Effector CD8-positive, alpha-beta T cell (primary cell): ENCODE measurements at places on chromosomes 3 and 15.

- no peak for DNase-seq
Measured at GRCh38 chr3:61564395-61565059, 3.2 kb downstream of the PTPRG start.

- DNase-seq, result no peak
Measured at GRCh38 chr3:4976109-4976508, 3.1 kb upstream of the BHLHE40 start.

- no peak for DNase-seq
Measured at GRCh38 chr15:68410466-68411342, 21.3 kb downstream of the ITGA11 start.

DNA sequence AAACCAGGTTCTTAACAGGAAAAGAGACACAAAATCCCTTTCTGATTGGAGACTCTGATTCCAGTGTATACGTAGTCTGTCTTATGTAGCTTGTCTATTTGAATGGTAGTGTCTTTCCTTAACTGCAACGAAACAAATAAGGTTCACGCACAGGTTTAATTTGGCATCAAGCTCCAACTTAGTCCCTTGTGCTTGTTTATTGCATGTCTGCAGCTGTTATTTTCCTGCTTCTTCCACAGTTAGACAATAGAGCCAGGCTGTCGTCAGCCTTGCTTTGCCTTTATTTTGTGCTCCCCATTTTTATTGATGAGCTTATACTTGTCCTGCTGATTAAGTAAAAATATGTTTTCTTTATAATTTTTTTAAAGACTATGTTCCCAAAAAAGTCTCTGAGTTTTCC, 152.7 kb upstream of the CDIN1 start:
- no peak for DNase-seq

DNA sequence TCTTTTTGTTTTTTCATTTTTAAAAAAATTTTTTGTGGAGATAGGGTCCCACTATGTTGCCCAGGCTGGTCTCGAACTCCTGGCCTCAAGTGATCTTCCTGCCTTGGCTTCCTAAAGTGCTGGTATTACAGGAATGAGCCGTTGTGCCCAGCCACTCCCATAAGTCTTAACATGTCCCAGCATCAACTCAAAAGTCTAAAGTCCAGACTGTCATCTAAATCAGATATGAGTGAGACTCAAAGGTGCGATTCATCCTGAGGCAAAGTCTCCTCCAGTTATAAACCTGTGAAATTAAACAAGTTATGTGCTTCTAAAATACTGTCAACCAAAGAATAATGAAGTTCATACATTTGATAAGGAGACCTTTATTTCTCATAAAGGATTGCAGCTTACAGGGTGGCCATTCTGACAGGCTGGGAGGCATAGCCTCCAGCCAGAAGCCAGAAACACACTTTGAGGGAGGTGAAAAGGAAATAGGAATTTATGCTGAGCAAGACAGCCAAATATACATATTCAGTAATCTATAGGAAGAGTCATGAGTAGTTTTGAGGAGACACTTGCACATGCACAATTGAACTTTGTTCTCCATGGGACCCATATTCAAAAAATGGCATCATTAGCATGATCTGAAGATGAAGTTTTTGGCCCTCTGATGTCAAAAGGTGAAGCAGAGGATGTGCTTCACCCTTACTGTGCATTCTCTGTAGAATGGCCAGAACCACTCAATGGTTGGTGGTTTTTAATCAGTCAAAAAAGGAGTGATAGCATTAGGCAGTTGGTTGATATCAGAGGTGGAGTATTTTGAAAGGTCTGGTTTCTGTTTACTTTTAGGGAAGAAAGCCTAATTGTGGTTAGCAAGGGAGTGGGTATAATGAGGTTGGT, 11.0 kb upstream of the ZNF662 start:
- DNase-seq, result no peak

- no peak for DNase-seq
Measured at GRCh38 chr3:123396171-123397049, 52.5 kb downstream of the ADCY5 start.

DNA sequence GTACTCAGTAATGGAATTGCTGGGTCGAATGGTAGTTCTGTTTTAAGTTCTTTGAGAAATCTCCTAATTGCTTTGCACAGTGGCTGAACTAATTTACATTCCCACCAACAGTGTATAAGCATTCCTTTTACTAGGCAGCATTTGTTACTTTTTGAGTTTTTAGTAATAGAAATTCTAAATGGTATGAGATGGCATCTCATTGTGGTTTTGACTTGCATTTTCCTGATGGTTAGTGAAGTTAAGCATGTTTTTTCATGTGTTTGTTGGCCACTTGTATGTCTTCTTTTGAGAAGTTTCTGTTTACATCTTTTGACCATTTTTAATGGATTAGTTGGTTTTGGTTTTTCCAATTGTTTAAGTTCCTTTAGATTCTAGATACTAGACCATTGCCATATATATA, 28.4 kb downstream of the TP63 start:
- DNase-seq, result no peak

- no peak for DNase-seq
Measured at GRCh38 chr3:138974462-138974861, 27.4 kb downstream of the FOXL2NB start.

GRCh38 chr15:75840659-75841058, 2.6 kb upstream of the UBE2Q2 start:
- no peak for DNase-seq

DNA sequence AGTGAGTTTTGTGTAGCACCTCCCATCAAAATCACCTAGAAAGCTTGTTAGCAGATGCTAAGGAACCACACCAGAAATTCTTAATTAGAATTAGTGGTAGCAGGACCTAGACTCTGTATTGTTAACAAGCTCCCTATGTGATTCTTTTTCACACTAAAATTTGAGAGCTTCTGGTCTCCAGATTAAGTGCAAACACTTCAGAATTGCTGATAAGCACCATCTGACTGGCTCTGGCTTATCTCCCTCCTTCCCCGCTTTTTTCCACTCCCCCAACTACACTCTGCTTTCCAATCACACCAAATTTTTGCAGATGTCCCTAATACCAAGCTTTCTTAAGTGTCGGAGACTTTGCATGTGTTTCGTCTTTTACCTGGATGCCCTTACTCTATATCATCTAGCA, 410.1 kb upstream of the DPH6 start:
- DNase-seq, result no peak

DNA sequence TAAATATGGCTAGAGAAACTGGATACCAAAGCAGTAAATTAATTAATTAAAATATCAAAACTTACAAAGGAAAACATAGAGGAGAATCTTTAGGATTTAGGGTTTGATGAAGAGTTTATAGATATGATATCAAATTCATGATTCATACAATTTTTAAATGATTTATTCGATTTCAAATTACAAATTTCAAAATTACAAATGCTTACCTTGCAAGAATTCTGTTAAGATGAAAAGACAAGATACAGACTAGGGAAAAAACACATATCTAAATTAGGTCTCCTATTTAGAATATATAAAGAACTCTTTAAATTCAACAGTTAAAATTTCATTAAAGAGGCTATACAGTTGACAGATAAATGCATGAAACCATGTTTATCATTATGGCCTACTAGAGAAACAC, 930.7 kb downstream of the ZPLD1 start:
- DNase-seq, result no peak

- no peak for DNase-seq
Measured at GRCh38 chr3:142645236-142645793, 49.1 kb downstream of the PLS1 start.

- no peak for DNase-seq
Measured at GRCh38 chr3:110881069-110881468, 190.5 kb upstream of the NECTIN3 start.

- no peak for DNase-seq
Measured at GRCh38 chr3:120498556-120499346, 48.0 kb upstream of the FSTL1 start.

GRCh38 chr15:58856086-58856485, 77.4 kb downstream of the SLTM start:
- no peak for DNase-seq

DNA sequence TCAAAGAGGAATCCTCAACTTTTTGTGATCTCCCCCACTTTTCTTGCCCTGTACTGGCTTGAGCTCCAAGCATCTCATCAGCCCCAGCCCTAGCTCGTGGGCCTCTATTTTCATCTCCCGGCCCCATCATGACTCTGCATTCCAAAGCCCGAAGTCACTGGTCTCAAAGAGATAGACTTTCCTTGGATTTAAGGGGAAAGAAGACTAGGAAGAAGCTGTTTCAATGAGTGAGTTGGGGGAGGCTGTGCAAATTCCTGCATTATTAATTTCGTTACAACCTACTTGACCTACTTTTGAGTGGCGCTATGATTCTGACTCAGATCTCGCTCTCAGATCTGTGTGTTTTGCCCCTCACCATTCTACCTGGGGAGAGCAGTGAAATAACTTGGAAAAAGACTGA, 266.6 kb upstream of the TBL1XR1 start:
- DNase-seq, result no peak

DNA sequence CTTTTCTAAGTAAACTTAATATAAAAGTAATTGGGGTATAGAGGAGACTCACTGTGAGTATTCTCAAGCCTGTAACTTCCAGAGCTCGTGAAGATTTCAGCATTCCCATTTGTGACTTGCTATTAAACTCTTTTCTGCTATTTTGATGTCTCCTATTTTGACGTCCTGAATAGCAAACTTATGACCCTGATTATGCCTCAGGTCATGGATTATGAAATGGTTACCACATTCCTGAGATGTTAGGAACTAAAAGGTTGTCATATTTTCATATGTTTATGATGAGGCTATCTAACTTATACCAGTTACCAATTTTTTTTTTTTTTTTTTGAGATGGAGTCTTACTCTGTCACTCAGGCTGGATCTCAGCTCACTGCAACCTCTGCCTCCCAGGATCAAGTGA, 105.5 kb downstream of the ATG7 start:
- no peak for DNase-seq

DNA sequence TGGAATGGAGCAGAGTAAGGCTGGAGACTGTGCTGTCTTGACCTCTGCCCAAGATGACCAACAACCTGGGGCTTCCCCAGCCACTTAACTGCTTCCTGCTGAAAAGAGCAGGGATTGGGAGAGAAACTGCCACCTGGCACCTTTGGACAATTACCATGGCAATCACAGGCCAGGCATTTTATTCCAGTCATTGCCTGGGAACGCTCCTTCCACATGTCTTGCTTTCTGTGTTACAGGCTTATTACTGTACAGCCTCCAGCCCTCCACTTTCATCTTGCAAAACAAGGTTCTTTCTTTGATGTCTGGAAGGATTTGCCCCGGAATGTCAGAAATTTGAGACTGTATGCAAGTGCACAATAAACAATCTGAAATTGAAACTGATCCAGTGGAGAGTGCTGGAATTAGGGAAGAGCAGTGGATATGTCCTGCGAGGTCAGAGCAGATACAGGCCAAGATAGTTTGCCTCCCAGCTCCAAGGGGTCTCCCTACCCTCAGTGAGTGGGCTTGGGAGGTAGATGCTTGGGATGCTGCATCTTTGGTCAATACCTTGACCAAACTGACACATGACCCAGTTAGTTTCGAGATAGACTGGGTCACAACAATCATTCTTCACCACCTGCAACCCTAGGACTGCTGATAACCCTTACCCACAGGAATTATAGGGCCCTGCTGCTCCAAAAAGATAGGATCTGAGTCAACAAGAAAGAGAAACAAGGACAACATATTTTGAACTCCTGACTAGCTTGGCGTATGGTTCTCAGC, 2.7 kb downstream of the PPP1R14D start:
- no peak for DNase-seq

- no peak for DNase-seq
Measured at GRCh38 chr3:35664460-35664919, 25.2 kb downstream of the ARPP21 start.

DNA sequence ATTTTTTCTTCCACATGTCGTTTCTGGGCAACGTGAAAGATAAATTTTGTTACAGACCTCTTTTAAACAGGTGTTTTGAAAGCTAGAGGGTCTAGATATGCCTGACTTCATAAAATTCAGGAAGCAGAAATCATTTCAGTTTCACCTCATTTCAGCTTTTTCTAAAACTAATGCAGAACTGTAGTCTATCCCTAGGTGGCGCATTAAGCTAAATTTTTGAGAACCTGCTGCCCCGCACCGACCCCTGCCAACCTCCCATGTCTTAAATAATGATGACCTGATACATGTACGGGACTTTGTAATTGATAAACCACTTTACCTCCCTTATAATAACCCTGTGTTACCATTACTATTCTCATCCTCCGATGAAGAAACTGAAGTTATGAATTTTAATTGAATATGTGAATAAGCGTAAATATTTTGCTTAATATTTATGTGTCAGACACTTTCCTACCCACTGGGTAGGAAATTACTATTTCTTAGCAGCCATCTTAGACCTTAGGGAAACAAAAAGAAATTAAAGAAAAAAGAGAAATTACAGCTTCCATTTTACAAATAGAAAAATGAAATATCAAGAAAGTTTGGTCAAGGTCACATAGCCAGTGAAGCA, 78.7 kb upstream of the GCNT3 start:
- DNase-seq, result no peak

- DNase-seq, result no peak
Measured at GRCh38 chr3:105527535-105527934, 160.8 kb downstream of the ALCAM start.

- no peak for DNase-seq
Measured at GRCh38 chr3:16338999-16339398, 74.0 kb downstream of the OXNAD1 start.

GRCh38 chr3:172685331-172686214, 25.3 kb downstream of the NCEH1 start:
- no peak for DNase-seq

- no peak for DNase-seq
Measured at GRCh38 chr15:31400222-31400927, 73.7 kb downstream of the KLF13 start.

- DNase-seq, result no peak
Measured at GRCh38 chr3:157094751-157095480, 65.0 kb downstream of the CCNL1 start.
